ENCODE measurements at places on chromosomes 16 and 17.

- DNase-seq, result no peak
These were observed 74.1 kb upstream of the NKD1 start for GRCh38 chr16:50474138-50474537.

DNA sequence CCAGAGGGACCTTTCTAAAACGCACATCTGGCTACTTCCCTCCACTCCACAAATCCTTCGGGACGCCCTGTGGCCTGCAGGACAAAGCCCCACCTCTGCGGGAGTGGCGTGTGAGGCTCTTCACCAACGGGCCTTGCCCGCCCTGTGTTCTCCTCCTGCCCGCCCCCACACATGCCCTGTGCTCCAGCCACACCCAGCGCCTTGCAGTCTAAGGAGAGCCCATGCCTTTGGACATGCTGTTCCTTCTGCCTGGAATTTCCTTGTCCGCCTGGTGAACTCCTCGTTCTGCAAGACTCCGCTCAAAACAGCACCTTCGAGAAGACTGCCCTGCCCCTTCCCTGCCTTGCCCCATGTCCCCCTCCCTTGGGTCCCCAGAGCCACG is 7.4 kb downstream of the ELOB start:
- DNase-seq, result no peak

GRCh38 chr17:8904201-8904600 is 36.7 kb upstream of the PIK3R6 start:
- no peak for DNase-seq

GRCh38 chr16:56673921-56674320 is 4.3 kb downstream of the MT1H start:
- no peak for DNase-seq

DNA sequence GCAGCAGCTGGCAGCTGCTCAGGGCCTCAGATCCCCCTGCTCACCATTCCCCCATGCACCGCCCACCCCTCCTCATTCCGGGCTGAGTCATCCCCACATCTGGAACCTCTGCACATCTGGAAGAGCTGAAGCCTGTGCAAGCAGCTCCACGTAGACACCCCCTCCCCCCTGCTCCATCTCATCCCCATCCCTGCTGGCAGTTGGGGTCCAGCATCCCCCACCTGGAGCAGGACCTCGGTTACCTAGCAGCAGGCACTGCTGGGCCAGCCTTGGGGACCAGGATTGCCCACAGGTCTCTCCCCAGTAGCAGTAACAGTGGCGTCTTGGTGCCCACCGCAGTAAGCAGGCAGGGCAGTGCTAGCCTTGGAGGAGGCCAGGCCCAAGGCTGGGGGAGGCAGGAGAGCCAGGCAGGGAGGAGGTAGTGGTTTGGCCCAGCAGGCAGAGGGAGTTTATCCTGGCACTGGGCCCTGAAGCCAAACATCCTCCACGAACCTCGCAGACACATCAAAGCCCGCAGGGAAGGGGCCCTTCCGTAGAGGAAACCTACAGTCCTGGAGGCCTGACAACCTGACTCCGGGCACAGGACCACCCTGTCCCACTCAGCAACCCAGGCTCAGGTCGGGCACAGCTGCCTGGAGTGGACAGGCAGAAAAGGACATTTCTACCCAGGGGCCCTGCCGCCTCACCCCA is 7.7 kb upstream of the TMEM92 start:
- DNase-seq, result no peak
